ENCODE measurements at places on chromosomes 16 and 17.
A peak's percentile ranks its signal among the peaks of the same experiment; 100 is the strongest.

- no peak for DNase-seq
These were observed 63.7 kb downstream of the RPH3AL start for GRCh38 chr17:288802-289356.

DNA sequence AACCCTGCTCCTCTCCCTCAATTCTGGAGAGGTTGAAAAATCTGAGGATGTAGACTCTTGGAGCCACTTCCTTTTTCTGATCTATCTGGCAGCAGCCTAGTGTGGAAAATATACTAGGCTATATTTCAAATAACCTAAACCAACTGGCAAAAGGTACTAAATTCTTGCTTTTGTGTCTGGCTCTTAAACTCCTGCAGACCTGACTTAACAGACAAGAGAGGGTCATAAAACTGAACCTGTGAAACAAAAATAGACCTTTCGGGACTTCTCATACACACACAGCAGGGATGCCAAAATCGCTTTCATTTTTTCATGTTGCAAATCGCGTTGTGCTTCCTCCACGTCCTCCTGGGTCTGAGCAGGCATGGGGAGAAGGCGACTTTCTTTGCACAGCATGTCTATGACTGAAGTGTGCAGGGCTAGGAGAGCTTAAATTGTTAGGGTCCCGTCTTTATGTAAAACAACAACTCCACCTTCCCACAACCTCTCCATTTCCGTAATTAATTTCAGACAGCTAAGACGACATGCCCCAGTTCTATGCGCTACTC is 520.7 kb upstream of the PSMD7 start:
- DNase-seq: no peak

DNA sequence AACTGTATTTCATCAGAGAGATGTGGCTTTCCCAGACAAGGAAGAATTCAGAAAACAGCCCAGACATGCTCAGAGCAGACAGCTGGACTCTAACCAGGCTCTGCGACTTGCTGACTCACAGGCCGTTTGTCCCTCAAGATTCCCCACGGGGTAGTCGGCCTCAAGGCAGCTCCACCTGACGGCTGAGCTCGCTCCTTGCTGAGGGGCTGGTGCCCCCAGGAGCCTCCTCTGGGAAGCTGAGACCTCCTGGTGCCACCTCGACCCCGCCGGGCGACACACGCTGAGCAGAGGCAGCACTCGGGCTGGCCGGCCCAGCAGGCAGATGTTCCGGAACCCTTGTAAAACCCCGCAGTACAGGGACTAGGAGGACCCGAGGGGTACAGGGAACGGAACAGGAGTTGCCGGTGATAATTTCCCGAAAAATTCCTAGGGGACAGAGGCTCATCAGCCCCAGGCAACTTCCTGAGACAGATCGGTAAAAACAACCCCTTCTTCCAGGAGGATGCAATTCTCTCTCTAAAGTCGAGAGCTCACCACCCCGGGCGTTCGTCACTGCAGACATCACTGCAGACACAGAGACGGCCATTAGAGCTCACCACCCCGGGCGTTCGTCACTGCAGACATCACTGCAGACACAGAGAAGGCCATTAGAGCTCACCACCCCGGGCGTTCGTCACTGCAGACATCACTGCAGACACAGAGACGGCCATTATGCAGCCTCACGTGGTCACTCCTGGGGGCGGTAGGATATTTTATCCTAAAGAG is 19.9 kb downstream of the RPH3AL start:
- DNase-seq: peak; percentile 69

DNA sequence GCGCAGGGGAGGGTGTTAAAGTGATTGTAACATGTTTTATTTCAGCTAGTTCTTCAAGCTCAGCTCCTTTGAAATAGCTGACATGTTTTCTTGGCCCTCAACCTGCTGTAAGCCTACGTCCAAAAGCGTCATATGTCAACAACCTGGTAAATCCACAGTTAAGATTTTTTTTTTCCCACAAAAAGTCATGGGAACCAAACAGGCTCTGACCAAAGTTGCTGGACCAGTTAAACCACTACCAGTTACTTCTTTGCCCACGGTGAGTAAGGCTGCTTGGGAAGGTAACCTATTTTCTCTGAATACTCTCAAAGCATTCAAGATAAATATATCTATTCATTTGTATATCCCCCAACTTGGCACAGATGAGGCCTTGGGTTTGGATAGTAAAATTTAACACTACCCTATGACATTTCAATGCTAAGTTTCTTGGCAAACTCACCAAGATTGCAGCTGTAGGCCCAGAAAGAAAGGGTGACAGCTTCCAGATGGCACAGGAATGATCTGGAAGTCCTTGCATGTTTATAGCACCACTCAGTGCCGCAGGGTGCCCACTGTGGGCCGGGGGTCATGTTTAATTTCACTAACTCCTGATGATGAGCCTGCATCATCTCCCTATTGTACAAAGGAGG is 166.2 kb downstream of the XYLT1 start:
- no peak for DNase-seq

GRCh38 chr17:17111401-17112393 is 69.4 kb downstream of the MPRIP start:
- no peak for DNase-seq

- DNase-seq: no peak
These were observed 23.9 kb upstream of the MAPT start for GRCh38 chr17:45870342-45870974.

DNA sequence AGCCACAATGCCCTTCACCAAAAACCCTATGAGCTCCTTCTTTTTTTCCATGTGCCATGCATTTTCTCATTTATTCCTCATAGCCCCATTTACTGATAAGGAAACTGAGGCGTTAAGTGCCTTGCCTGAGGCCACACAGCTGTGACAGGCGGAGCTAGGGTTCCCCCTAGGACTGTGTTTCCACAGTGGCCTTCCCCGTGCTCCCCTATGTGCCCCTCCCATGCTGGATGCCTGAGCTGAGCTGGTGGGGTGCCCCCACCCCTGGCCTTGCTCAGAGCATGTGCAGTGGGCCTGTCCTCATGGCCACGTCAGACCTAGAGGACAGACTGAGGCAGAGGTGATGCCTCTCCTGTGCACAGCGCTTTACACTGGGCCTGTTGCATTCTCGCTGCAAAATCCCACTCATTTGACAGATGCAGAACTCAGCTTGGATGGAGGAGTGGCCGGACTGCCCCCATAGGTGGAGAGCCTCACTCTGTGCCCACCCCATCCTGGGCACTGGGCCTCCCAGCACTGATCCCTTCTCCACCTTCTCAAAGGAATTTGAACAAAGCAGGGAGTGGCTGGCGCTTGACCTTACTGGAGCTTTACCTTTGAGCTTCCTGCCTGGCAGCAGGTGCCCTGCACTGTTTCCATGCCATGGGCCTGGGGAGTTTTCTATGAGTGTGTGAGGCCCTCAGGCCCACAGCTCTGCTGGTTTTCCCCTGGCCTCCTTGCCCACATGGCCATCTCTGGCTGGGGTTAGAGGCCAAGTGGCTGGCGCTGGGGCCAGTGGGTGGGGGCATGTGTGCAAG is 2.6 kb downstream of the MAP2K3 start:
- no peak for DNase-seq

- no peak for DNase-seq
These were observed 16.2 kb upstream of the TNRC6C start for GRCh38 chr17:77942112-77942988.

- DNase-seq: no peak
These were observed 10.3 kb downstream of the MINK1 start for GRCh38 chr17:4843321-4844000.

DNA sequence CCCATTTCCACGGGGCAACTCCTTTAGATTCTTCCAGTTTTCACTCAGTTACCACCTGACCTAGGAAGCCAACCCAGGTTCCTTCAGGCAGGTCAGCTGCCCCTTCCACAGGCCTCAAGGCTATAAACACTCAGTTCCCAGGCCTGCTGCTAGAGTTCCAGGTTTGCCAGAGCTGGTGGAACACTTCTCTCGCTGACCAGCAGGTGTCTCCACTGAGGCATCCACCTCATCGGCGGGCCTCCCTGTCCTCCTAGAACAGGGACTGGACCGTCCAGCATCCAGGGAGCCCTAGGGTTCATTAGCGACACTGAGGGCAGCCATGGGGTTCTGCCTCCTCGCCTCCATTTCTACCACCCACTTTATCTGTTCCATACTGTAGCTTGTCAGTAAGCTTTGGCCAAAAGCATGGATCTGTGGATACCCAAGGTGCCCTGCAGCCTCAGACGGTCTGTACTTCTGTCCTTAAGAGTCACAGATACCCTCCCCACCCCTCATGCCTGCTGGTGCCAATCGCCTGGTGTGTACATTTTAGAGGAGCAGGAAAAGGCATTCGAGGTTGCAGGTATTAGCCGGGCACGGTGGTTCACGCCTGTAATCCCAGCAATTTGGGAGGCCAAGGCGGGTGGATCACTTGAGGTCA is 29.0 kb downstream of the PIMREG start:
- peak; percentile 77 for DNase-seq

- DNase-seq: no peak
These were observed 853.9 kb upstream of the EEF2KMT start for GRCh38 chr16:5951486-5951885.

GRCh38 chr16:87311387-87311786 is 5.8 kb downstream of the C16orf95 start:
- no peak for DNase-seq

GRCh38 chr17:75561927-75562603 is 25.5 kb upstream of the MYO15B start:
- no peak for DNase-seq

DNA sequence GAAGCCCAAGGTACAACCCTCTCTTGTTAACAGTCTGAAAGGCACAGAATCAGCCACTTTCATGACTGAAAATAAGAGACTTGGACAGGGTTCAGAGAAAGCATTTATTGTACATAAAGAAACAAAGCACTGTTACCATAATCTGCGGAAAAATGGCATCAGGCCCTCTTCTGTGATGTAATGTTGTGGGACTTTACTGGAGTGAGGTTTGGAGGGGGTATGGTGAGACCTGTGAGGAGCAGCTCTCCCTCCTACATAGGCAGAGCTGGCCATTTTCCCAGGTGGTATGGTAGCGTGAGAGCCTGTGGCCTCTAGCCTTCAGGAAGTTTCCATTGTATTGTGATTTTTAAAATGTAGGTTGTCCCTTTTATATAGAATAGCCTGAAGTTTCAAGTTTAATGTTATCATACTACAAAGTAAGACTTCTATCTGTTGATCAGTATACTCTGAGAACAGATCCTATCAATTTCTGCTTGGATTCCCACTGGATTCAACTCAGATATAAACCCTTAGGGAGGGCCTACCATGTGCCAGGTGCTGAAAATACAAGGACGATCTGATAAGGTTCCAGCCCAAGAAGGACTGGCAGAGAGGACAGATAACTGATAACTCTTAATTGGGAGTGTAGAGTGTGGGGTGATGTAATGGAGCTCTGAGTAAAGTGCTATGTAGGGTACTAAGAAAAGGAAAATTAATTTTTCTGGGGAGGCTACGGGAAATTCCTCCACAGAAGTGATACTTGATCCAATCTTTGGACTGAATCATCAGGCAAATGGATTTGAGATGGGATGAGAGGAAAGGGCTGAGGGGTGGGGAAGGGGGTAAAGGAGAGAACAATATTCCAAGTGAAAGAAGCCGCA is 4.1 kb upstream of the YPEL2 start:
- DNase-seq: no peak

DNA sequence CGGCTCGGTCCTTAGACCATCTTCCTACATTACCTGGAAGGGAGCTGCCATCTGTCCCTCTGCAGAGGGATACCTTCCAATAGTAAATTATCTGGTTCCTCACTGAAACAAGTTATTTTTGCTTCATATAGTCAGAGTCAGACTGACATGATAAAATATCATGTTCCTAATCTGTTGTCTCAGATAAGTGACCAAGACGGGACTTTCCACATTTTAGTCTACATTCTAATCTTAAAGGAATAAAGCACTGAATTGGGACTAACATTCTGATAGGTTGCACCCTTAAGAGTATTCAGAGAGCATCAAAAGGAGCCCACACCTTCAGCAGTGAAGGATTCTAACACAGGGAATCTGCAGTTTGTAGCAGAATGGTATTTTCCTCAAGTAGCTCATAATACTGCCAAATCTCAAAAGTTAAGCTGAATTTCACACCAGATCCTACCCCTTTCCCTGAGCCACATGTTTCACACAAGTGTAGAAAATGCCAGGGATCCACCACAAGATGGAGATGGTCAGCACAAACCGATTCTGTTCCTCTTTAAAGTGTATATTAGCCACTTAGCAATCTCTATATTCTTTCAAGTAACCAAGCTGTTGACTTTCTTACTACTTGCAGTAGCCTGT is 13.4 kb downstream of the GINS2 start:
- no peak for DNase-seq

DNA sequence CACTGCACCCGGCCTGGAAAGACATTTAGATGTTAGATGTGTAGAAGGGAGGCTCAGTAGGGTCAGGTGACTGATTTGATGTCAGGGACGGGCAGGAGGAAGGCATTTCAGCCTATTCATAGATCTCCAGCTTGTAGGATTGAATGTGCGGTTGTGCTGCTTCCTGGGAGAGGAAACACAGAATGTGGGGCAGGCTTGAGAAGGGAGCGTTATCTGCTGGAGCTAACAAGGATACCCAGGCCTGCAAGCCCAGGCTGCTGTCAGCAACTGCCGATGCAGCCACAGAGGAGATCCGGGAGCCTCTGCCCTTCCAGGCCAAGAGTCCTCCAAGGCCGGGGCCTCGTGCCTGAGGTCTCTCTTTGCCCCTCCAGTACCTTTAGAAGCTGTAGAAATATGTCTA is 205.6 kb downstream of the SPECC1 start:
- no peak for DNase-seq

DNA sequence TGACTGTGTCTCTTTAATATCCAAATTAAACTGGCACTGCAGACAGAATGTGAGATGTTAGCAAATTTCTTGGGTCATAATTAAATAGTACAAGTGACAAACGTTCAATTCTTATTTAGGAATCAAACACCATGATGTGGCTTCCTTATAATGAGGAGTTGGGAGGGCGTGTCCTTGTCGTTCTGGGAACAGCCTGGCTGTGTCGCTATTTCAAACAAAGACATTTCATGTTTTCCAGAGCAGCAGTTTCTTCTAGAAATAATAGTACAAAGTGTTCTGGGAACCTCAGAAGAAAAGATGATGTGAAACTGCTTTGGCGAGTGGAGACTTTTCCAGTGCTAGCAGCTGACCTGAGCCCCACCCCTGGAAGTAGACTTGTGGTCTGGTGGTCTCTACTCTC is 301.7 kb upstream of the N4BP1 start:
- no peak for DNase-seq

Data from Daoy (cell line).